Cerebellar nuclear complex (tissue), 1 donor: ENCODE measurements at places on chromosomes 4 and X.
A peak's percentile ranks its signal among the peaks of the same experiment; 100 is the strongest.

DNA sequence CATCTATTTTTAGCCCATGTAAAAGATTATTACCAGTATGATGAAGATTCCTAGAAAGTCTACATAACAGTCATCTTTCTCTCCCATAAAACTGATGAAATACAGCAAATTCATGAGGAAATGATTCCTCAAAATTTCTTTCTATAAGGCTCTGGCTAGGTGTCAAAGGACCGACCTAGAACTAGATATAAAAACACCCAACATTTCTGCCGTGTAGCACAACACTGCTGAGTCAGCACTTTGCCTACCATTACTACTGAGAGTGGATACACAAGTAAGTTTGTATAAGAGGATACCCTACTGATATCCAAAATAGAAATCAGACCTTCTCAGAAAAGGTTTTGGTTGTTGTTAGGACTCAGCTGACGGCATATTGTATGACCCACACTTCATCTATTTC is 24.7 kb downstream of the TMEM47 start:
- no peak for DNase-seq

GRCh38 chr4:23969635-23970145 is 79.8 kb upstream of the PPARGC1A start:
- no peak for DNase-seq

- no peak for DNase-seq
Observed at GRCh38 chr4:60327651-60328050, 872.5 kb upstream of the ADGRL3 start.

DNA sequence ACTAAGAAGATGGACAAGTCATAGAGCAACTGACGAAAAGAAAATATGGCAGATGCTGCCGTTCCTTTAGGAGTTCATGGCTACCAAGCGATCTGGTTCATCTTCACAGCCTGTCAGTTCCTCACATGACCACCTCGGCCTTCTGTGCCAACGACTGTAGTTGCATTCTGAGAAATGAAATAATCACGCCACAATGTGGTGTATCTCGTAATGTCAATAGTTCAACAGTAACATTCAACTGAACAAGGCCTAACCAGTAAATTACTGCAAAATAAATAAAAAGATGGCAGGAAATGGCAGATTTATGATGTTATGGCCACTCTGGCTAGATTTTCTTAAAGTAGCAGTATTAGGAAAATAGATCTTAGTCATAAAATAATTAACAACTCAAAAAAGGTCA is 4.4 kb downstream of the GPRIN3 start:
- peak; percentile 55 for DNase-seq

DNA sequence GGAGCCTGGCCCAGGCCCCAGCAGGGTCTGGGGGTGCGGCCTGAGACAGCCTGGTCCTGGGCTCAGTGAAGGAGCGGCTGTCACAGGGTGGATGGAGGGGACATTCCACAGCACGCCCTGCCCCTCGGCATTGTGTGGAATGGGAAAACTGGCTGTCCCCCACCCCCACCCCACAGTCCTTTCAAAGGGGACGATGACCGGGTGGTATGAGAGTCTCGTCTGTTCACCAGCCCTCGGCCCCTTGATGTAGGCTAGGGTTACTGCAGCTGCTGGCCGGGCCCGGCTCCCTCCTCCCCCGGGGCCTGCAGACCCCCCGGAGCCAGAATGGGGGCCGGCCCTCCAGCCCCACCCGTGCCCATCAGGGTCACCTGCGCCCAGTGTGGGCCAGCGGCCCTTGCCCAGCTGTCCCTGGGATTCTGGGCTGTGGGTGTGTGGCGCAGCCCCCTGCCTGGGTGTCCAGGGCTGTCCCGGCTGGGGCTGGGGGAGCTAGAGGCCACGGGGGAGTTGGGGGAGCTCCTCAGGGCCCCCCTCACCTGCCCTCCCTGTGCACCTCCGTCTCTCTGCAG is 11.7 kb downstream of the FGFRL1 start:
- DNase-seq = no peak
